ENCODE measurements at places on chromosomes 7 and 10.

- no peak for DNase-seq
Measured at GRCh38 chr10:67818323-67818722, 19.7 kb downstream of the DNAJC12 start.

- DNase-seq = no peak
Measured at GRCh38 chr10:114471906-114472876, 67.9 kb upstream of the AFAP1L2 start.

DNA sequence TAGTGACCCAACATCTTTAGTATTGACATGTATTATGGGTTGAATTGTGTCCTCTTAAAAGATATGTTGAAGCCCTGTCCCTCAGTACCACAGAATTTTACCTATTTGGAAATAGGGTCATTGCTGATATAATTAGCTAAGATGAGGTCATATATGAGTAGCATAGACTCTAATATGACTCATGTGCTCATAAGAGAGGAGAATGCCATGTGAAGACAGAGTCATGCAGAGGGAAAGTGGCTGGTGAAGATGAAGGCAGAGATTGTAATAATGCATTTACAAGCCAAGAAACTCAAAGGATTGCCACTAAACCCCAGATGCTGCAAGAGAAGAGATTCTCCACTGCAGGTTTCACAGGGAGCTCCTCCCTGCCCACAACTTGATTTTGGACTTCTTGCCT, 496.4 kb downstream of the KIF20B start:
- DNase-seq = no peak

- no peak for DNase-seq
Measured at GRCh38 chr7:150748376-150748775, 11.2 kb downstream of the GIMAP5 start.

GRCh38 chr10:107971973-107972372, 807.5 kb upstream of the SORCS1 start:
- no peak for DNase-seq

DNA sequence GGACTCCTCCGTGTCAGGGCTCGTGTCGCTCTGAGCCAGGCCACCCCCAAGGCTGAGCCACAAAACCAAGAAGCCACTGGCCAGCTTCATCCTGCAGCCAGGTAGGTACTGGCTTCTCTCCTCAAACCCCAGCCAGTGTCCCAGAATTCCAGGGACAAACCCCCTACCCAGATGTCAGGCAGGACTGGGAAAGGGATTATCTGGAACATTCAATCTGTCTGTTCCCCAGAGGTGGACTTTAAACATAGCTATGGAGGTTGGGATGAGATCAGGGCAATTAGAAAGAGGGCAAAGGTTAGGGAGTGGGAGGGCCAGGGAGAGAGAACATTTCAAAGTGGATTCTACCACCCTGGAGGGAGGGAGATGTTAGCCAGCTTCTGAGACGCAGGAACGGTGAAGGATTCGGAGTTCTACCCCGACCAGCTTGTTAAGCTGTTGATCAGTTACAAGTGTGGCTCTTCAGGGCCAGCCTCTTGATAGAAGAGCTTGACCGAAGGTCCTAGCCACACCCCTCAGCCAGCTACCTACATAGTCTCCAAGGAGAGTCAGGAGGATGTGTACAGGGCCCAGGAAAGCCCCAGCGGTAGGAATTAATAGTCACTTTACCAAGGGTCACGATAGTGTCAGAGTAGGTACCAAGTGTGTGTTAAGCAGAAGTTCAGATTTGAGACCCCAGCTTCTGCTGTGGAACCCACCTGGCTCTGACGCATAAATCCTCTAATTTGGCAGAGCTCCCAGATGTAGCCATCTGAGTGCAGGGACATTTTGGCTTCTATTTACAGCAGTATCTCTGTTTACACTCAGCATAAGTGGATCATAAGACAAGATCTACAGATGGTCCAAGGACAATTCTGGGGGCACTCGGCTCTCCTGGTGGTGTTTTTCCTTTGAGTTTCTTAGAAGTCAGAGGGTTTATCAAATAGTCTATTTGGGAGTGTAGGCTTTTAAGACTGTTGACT, at the start of gene PLA2G12B:
TSS of gene PLA2G12B (minus strand) at position 211 of the 959 bp plus-strand sequence. CDS start at position 90, 121 bp downstream.
- DNase-seq = no peak

DNA sequence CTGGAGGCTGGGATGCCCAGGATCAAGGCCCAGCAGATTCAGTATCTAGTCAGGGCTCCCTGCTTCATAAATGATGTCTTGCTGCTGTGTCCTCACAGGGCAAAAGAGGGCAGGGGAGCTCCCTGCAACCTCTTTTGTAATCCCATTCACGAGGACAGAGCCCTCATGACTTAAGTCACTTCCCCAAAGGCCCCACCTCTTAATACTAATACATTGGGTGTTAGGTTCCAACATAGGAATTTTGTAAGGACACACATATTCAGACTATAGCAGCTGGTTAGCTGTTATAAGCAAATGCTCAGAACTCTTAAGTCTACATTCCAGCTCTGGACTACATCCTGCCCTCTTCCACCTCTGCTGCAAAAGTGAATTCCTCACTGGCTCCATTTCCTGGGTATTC, 63.0 kb downstream of the VOPP1 start:
- no peak for DNase-seq

GRCh38 chr10:35456153-35456720, 119.9 kb downstream of the CCNY start:
- DNase-seq = no peak

- no peak for DNase-seq
Measured at GRCh38 chr7:101549734-101550133, 79.4 kb downstream of the MYL10 start.

GRCh38 chr7:127177156-127177555, 75.6 kb downstream of the GRM8 start:
- DNase-seq = no peak

DNA sequence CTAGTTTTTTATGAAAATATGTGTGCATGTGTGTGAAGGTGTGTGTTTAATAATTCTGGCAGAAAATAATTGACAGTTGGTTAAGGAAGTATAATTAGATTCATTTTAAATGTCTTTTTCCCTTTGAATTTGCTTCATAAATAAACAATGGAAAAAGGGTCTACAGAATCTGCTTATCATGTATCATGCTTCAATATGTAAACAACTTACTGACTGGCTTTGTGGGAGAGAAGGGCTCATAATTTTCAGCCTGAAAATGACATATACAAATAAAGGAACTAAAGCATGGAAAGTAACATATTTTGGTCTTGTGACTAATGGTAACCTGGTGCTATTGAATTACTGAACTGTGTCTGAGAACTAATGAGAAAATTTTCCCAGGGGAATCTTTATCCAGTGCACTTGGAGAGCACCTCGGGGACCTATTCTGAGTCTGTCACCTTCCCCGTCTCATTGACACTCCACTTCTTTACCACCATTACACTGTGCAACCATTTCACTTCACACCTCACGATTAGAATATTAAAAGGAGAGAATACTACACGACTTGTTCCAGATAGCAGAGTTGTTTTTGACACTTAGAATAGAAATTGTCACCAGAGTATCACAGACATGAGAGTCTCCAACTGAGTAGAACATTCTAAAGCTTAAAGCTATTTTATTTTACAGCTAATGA, 298.6 kb downstream of the TFEC start:
- DNase-seq = no peak

- no peak for DNase-seq
Measured at GRCh38 chr10:75861582-75861981, 430.2 kb downstream of the LRMDA start.

GRCh38 chr7:10973942-10974911, 555 bp downstream of the PHF14 start:
- no peak for DNase-seq

DNA sequence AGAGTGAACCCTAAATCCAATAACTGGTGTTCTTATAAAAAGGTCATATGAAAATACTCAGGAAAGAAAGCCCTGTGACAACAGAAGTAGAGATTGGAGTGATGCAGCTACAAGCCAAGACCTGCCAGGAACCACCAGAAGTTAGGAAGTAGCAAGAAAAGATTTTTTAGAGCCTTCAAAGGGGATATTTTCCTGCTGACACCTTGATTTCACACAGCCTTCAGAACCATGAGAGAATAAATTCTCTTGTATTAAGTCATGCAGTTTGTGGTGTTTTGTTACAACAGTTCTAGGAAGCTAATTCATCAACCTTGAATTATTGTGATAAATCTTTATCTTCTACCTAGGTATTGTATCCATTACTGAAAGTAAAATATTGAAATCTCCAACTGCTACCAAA, 81.0 kb downstream of the HYCC1 start:
- DNase-seq = no peak

DNA sequence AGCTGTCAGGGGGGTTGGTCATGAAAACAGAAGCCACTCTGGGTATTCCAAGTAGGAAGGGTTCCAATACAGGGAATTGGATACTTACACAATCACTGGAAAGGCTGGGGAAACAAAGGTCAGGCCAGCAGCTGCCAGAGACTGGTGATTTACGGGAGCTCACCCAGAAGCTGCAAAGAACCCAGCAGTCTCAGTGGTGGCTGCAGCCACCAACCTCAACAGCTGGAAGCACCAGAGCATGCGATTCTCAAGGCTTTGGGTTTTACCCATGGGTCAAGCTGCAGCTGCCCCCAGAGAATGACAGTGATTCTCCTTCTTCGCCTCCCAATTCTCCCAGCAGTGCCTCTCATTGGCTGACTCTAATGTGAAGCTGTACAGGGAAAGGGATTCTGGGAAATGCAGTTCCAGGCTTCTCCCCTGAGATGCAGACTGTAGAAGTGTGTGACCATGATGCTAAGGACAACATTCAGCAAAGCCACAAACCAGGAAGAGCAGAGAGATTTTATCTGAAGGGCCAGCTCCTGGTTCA, 107.2 kb upstream of the TCF7L2 start:
- DNase-seq = no peak

DNA sequence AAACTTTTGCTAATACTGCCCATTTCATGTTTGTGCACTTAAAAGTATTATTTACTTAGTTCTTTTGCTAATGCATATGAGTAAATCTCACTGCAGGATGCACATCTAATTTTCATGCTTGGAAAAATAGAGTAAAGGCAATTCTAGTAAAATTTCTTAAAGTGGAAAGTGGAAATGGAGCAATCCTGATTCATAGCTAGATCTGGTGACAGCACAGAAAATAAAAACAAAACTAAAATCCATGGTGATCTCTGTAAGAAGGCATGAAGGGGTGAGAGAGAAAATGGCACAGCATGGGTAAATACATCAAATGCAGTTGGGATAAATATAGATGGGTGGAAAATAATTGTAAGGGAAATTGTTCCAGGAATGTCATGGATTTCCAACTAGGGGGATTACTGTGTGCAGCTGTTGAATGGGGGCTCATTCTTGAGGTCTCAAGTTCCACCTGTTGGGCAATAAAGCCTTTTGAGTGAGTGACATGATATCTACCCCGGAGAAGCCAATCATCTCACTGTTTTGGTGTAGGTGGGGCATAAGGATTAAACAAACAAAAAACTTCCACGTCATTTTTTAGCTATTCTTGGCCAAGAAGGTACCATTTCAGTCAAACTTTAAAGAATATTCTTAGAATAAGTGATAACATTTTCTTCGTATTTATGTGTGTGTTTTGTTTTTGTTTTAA, 1.7 kb upstream of the MCU start:
- no peak for DNase-seq

DNA sequence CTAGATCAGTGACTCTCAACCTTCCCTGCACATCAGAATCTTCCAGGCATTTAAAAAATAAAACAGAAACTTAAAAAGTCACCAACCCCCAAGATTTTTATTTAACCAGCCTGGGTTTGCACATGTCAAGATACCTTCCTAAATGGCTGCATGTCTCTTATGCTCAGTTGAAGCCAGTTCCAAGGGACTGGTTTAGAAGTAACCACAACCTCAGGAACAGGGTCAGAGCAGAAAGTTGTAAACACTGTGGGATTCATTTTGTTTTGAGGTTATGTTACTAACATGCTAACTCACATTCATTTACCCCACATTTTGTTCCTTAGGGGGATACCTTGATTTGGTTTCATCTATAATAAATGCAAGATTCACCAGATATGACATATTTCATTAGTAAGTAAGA, 72.9 kb downstream of the PKD1L1 start:
- DNase-seq = no peak

- DNase-seq = no peak
Measured at GRCh38 chr7:47526466-47526865, 55.4 kb downstream of the TNS3 start.

GRCh38 chr10:93996551-93996950, 2.8 kb downstream of the PLCE1 start:
- no peak for DNase-seq

DNA sequence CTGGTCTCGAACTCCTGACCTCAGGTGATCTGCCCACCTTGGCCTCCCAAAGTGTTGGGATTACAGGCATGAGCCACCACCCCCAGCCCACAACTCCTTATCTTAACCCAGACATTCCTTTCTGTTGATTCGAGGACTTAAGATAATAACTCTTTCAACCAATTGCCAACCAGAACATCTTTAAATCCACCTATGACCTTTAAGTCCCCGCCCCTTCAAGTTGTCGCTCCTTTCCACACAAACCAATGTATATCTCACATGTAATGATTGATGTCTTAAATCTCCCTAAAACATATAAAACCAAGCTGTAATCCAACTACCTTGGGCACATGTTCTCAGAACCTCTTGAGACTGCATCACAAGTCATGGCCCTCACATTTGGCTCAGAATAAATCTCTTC, 7.8 kb upstream of the ANKRD2 start:
- DNase-seq = no peak

GRCh38 chr7:44291733-44292419, 33.5 kb downstream of the CAMK2B start:
- DNase-seq = no peak

DNA sequence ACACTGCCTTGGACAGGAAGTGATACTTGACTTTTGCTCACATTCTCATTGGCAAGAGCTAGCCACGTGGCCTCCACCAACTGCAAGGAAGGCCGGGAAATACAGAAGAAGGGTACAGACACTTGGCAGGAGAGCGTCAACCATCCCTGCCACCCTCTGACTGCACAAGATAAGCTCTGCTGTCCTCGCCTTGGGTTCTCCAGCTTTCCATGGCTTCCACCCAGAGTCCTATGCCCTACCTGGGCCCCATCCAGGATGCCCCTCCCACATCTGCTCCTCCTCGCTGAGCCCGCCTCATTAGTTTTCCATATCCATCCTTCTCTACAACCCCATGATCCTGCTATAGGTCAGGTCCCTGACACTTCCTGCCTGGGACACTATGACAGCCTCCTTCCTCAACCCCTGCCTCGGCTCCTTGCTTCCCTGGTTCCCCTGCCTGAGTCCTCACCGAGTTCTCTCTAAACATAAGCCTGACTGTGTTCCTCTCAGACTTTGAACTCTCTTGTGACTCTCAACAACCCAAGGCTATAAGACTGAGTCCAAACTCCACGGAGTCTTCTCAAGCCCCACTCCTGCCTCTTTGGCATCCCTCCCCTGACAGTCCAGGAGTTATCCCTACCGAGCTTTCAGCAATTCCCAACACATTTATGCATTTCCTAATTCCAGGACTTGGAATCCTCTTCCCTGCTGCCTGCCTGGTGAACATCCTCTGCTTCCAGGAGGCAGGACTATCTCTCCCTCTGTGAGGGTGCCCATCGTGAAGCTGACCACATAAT, 23.2 kb upstream of the GDF10 start:
- DNase-seq = no peak

GRCh38 chr10:80464557-80465450, 10.7 kb downstream of the TSPAN14 start:
- no peak for DNase-seq
